ENCODE measurements at places on chromosomes 12 and 14. TPM values are rescaled to one million over a fixed set of nuclear protein-coding genes. Genes with fewer than 3 reads are reported as not detected.

Gene MYF5
- not detected for total RNA-seq

Gene ESR2
- total RNA-seq, result 0.30 TPM

Gene RNU4-1
- 2,881 TPM for total RNA-seq

Gene RAD51AP1
- total RNA-seq, result 3.7 TPM

Gene HHIPL1
- total RNA-seq, result 1.6 TPM

Gene RIMBP2
- total RNA-seq, result 0.27 TPM

Gene PLEKHH1
- 4.6 TPM for total RNA-seq

Gene JPH4
- total RNA-seq, result 5.1 TPM

Gene NYNRIN
- total RNA-seq, result 17.9 TPM

Gene TAMALIN
- total RNA-seq, result 85.5 TPM

Gene STK38L
- total RNA-seq, result 22.2 TPM

Gene RPGRIP1
- total RNA-seq, result 1.1 TPM

Gene A2ML1
- not detected for total RNA-seq

DNA sequence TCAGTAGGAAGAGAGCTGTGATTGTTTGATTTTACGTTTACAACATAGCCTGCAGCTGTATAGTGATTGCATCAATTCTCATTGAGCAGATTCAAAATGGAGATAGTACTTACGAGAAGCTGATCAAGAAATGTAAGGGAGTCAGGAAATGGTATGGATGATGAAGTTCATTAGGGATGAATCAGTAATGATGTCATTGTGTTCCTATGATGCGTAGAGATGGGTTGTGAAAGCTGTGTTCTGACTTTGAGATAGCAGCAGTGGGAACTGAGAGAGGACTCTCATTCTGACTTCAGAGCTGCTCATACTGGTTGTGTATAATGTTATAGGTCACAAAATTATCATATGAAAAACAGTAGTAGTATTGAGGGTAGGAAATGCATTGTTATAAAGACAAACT is 44.0 kb downstream of the TTLL5 start:
- no peak for DNase-seq

- no peak for DNase-seq
Measured at GRCh38 chr12:10720974-10721650, 2.0 kb downstream of the YBX3 start.

DNA sequence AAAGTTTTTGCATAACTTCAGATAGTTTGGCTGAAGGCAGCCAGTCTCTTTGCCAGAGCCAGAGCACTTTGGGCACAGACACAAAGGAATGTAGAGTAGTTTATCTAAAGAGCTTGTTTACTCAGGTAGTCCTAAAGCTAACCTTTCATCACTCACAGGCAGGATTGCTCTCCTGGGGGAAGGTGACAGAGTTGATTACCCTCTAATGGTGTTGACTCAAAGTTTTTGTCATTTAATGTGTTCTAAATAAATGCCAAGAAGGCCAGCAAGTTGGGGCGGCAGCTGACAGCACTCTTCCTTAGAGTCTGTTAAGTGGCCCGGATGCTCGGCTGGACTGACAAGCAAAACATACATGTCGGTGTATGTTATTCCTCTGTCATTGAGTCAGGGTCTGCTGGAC is 9.3 kb upstream of the TAS2R46 start:
- DNase-seq, result no peak

DNA sequence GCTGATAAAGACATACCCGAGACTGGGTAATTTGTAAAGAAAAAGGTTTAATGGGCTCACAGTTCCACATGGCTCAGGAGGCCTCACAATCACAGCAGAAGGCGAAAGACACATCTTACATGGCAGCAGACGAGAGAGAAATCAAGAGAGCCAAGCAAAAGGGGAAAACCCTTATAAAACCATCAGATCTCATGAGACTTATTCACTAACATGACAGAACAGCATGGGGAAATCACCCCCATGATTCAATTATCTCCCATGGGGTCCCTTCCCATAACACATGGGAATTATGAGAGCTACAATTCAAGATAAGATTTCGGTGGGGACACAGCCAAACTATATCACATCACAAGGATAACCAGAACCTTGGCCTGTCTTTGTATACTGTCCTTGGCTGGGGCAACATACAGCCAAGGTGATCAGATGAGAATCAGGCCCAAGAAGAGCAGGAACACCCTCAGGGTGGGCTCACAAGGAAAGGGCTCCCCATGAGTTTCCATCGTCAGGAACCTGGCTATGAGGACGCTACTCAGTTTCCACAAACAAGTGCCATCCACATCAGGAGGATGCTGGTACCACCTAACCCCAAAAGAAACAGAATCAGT is 152.7 kb downstream of the FOXN3 start:
- no peak for DNase-seq

DNA sequence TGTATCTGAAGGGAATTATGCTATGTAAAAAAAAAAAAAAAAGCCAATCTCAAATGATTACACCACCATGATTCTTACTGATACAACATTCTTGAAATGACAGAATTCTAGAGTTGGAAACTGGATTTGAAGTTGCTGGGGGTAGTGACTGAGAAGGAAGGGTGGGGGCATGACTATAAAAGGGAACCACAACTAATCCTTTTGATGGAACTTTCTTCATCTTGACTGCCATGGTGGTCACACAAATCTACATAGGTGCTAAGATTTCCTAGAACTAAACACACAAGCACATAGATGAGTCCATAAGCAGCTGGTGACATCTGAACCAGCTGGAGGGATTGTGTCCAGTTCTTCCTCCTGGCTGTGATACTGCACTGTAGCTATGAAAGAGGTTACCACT is 51.4 kb downstream of the CLMN start:
- DNase-seq, result no peak

DNA sequence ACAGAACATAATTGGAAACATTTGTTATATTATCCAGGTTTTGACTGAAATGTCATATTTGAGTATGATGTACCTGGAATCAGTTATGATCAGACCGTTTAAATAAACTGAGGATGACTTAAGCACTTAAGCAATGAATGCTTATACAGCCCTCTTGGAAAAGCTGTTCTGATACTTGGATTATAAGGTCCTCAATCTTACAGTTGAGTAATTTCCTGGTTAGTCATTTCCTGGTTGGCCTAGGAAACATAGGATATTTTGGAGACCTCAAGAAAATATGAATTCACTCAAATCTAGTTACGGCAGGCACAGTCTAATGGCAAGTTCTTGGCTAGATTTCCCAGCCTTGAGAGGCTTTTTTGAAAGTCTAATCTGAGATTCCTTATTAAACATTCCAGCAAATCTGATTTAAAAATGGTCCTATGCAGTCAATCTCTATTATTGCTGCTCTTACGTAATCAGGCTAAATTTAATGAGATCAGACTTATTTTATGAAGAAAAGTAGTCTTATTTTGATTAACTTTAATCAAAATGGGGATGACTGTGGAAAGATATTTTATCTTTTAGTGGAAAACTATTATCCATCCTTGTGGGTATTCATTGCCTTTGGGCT is 447.2 kb downstream of the SNAPC1 start:
- DNase-seq, result no peak

- DNase-seq, result no peak
Measured at GRCh38 chr12:54287261-54288157, 7.0 kb downstream of the HNRNPA1 start.

DNA sequence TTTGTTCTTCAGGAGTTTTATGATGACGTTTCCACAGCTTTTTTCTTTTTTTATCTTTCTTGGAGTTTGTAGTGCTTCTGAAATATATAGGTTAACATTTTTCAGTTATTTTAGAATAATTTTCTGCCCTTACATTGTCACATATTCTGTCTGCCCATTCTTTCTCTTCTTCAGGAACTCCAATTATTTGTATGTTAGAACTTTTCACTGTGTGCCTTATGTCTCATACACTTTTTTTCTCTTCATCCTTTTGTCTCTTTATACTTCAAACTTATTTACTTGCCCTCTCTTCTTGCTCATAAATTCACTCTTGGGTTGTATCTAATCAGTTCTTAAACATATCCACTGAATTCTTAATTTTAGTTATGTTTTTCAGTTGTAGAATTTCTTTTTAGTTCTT is 105.3 kb downstream of the ARID2 start:
- DNase-seq, result no peak

- no peak for DNase-seq
Measured at GRCh38 chr12:56222531-56222895, 791 bp upstream of the RNF41 start.

DNA sequence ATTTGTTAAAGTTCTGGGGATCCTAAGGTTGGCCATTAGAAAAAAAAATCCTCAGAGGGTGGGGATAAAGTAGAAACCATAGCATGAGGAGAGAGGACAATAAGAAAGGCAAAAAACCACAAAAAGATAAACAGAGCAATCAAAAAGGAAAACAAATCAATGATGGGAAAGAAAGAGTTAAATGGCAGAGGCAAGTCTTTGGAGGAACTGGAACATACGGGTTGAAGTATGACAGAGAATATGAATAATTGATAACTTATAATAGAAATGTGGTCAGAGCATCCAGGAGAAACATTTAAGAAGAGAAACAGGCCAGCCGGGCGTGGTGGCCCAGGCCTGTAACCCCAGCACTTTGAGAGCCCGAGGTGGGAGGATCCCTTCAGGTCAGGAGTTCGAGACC is 17.8 kb upstream of the SALL2 start:
- no peak for DNase-seq

GRCh38 chr12:87150969-87151662 is 878.1 kb downstream of the C12orf50 start:
- DNase-seq, result no peak

DNA sequence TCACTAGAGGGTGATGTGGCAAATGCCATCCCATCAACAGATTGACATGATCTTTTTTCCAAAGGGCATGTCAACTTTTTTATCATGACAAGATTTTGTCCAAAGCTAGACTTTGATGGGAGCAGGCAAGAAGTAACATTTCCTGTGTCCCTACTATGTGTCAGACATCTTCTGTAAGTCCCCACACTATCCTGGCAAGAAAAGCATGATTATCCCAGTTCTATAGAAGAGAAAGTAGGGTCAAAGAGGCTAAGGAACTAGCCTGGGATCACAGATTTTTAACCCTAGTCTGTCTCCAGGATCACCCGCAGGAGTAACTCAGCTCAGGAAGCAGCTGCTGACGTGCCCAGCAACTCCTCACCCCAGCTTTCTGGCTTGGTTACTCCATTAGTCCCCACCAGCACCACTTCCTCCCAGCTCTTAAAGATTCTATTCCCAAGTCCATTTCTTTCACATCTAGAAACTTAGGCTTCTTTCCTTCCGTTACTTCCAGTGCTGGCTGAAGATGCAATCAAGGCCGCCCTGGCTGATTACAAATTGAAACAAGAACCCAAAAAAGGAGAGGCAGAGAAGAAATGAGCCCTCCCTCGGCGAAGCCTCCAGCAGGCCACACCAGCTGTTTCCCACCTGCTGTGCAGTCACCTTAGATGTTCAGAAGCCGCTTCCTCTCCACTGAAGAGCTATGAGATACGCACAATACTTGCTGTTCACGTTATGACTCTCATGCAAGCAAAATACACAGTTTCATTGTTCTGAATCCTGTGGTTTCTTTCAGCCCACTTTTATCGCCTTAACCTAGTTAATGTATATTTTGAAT is 6.2 kb downstream of the ISCU start:
- DNase-seq, result no peak

- no peak for DNase-seq
Measured at GRCh38 chr12:68224613-68225285, 861 bp downstream of the IL26 start.

GRCh38 chr14:91897106-91897701 is 29.9 kb upstream of the TC2N start:
- DNase-seq, result peak; percentile 80

GRCh38 chr12:65100140-65100539 is 21.0 kb downstream of the WIF1 start:
- DNase-seq, result no peak

GRCh38 chr12:113734503-113734902 is 231.6 kb downstream of the RBM19 start:
- DNase-seq, result no peak

DNA sequence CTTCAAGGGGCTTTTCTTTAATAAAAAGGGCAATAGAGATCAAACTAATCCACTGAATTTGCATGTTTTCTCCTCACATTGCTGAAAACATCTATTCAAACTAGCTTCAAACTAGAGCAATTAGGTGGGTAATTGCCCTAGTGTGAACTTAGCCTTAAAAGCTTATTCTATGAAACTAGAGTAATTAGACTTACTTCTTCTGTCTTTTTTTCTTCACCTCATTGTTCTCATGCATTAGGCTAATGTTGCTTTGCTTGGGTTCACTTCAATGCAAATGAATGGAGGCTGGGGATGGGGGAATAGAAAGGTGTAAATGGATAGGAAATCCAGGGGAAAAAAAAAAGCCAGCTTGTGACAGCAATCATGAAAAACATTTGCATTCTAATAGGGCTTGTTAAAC is 414.8 kb upstream of the LMO3 start:
- no peak for DNase-seq

DNA sequence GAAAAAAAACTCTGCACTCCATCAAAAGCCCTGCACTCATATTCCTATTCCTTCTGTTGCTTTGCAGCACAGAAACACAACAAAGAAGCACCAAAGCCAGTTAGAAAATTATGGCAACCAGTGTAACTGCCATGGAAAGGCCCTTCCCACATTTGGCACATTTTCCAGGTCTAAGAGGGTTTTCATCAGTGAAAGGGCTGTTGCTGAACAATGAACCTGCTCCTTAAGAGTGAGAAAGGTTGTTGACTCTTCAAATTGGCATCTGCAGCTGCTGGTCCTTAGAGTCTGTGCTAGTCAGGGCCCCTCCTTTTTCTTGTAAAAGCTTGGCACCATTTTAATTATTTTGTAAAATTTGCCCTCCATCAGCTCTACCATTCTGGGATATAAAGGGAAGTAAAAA is 378.7 kb upstream of the KITLG start:
- DNase-seq, result no peak

DNA sequence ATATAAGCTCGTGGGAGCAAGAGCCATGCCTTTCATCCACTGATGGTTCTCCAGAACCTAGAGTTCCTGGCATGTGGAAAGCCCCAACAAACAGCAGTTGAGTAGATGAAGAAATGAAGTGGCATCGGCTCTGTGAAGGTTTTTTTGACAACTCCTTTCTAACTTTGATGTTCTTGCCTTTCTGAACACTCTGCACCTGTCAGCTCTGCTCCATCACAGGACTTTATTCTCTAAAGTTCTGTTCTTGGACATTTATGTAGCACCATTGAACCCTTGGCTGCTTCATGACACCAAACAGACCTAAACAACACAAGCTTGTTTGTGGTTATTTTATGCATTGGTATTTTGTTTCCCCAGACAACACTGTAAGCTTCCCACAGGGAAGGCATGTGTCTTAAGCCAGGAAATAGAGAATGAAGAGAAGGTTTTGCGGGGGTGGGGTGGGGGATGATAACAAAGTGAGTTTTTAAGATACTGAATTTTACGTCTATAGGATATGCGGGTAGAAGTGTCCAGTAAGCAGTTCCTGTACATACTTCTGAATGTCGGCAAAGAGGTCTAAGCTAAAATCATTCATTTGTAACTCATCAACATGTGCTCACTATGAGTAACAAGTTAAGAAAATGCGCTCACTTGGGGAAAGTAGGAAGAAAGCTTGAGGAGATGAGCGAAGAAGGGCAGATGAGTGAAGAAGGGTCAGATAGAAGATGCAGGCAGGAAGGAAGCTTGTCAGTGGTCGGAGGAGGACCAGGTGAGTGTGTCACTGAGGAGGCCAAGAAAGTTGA is 146.0 kb upstream of the PLEKHG7 start:
- no peak for DNase-seq
